NCI-H1417 (cell line): ENCODE measurements at places on chromosomes 2 and 18.

DNA sequence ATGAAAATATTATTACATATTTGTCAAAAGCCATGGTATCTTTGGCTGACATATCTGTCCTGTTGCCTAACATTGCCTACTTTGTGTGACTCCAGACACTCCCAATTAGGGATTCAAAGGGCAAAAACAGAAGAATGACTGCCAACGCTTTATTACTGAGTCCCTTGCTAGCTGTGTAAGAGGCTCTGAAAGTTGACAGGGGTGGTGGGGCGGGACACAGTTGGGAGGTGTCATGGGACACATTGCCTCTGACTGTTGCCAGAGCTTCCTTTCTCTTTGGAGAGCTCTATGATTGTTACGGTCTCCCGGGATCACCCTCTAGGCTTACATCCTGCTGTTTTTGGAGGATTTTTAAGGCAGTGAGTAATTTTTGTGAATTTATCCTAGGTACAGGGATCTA, 249.6 kb upstream of the ACVR2A start:
- no peak for DNase-seq

- no peak for DNase-seq
Measured at GRCh38 chr18:27413495-27414401, 228.6 kb upstream of the CHST9 start.

- no peak for DNase-seq
Measured at GRCh38 chr2:136021406-136021805, 36.0 kb upstream of the DARS1 start.

GRCh38 chr2:145230546-145230945, 710.6 kb upstream of the ZEB2 start:
- no peak for DNase-seq

- no peak for DNase-seq
Measured at GRCh38 chr2:233087713-233088112, 27.6 kb downstream of the INPP5D start.

DNA sequence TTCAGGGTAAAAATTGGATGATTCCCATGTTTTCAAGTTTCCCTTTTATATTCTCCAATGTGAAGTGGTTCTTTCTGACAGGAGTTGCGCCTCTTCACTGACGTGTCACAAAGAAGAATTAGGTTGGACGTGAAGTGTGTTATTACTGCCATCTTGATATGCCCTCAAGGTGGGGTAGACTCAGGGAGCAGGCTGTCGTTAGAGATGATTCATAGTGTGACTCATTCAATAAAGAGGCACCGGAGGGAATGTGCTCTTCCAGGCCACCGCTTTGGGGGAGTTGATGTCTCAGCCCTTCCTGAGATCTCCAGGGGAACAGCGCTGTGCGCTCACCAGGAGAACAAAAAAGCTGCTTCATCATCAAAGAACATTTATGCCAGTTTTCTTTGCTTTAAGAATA, 3.6 kb upstream of the DGKD start:
- DNase-seq: peak; percentile 78

DNA sequence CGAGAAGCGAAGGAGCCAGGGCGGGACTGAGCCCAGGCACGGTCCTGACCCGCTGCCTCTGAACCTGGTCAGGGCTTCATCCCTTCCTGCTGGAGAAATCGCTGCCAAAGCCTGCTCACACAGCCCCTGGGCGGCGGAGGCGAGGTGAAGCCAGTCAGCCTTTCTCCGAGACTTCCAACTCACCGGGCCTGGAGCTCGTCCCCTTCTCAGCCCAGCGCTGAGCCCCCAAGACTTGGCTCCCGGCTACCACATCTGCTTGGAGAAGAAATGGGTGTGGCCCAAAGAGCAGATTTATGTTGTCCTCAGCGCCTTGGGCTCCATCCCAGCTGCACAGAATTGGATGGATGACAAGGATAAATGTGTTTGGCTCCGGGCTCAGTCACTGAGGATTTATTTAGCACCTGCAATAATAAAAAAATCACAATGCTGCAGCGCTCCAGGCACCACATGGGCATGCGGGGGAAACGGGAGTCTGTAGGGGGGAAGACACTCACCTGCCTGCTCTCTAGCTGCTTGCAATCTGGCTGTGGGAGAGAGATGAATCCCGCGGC, 64.9 kb downstream of the ACTR2 start:
- peak; percentile 26 for DNase-seq

GRCh38 chr2:56811401-56811800, 627.6 kb downstream of the CCDC85A start:
- no peak for DNase-seq

GRCh38 chr18:43278355-43278754, 1.1 kb upstream of the SYT4 start:
- peak; percentile 37 for DNase-seq

DNA sequence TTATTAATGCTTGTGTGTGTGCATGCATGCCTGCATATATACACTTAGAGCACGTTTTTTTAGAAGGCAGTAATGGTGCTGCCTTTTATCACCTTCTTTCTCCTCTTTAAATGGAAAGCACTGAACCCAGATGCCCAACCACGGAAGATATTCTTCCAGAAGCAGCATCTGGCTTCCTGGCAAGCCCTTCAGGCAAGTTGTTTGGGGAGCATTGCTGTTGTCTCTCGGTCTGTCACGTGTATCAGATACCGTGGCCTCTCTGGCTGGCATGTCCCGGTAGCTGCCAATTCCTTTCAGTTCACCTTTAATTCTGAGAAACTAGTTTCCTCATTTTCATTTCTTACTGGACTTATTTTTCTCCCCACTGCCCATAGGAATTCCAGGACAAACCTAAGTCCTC, 587.8 kb downstream of the ARHGAP15 start:
- no peak for DNase-seq

DNA sequence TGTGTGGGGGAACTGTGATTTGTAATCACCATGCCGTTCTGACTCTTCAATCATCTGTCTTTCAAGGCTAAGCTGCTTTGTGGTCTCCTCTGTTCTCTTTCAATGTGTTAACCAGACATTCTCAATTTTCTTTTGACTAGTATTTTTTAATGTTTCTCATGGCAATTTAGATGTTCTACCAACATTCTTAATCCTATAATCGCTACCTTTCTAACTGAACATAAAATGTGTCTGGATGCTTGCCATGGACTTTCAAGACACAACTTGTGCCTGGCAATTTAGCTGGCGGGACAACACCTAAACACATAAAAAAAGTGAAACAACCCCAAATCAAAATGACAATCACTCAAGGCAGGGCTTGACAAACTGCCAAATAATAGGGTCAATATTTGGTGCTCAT, 135.0 kb upstream of the ACKR3 start:
- no peak for DNase-seq

GRCh38 chr2:120887741-120888231, 152.1 kb downstream of the GLI2 start:
- peak; percentile 81 for DNase-seq
